Adrenal gland (tissue), 19 donors: ENCODE measurements at places on chromosomes 11 and 22.

DNA sequence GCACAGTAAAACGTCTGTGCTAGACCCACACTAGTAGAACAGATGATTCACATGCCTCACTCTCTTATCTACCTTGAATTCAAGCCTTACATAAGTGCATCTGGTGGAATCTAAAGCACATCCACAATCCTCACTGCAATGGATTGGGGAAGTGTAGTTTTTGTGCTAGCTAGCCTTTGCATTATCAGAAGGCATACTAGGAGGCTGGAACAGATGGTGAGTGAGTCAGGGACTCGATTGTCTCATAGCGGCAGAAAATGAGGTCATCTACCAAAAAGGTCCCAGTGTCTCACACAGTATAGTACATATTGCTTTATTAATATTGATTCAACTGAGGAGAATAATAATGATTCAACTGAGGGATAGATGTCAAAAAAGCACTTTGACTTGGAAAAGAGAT is 9.3 kb downstream of the MSANTD4 start:
- DNase-seq, result no peak

- DNase-seq, result no peak
These were observed 1139.5 kb downstream of the TBC1D22A start for GRCh38 chr22:47901911-47902310.

DNA sequence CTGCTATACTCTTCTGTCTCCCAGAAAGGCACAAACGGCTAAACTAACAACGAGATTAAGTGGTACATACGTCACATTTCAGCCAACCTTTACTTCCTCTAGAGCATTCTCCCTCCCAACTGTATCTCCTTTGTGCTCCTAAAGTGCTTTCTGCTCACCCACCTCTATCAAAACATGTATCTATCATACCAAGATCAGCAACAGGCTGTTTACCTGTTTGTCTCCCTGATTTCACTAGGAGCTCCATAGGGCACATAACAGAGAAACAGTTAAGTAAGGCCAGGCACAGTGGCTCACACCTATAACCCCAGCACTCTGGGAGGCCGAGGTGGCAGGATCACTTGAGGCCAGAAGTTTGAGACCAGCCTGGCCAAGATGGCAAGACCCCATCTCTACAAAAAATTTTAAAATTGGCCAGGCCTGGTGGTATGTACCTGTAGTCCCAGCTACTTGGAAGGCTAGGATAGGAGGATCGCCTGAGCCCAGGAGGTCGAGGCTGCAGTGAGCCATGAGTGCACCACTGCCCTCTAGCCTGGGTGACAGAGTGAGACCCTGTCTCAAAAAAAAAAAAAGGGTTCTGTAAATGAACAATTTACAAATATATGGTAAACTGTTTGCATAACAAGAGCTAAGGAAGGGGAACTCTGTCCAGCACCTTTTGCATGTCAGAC is 2.8 kb downstream of the NDUFC2 start:
- no peak for DNase-seq

GRCh38 chr22:35330258-35330861 is 30.7 kb downstream of the TOM1 start:
- DNase-seq, result peak; percentile 96

DNA sequence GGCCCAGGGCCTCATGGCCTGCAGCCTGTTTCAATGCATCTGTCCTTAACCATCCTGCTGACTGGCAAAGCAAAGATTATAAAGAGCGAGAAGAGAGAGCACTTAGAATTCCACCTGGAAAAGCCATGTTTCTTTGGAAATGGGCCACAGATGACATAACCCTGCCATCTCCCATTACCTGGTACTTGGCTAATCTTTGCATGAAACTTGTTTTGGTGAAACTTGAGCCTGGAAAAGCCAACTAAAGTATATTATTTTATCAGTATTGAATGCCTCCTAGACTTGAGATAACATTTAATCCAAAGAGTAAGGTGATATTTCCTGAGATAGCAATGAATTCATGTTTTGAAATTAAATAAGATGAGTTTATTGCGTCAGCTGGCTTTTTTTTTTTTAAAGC is 72.6 kb downstream of the NAV2 start:
- DNase-seq, result no peak

DNA sequence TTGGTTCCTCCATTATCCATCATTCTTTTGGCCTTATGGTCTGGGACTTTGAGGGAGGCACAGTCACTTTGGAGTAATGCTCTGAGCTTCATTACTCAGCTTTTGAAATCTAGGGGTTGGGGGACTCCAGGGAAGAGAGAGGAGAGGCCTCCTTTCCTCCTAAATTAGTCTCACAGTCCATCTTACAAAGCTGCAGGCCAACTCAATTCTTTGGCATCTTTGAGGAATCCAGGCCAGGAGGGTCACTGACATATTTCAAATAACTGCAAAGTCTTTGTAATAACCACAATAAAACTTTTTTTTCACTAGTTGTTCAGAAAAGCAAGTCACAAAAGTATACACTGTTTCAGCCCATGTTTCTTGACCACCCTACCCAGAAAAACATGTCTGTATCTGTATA is 73.3 kb upstream of the FAR1 start:
- no peak for DNase-seq

DNA sequence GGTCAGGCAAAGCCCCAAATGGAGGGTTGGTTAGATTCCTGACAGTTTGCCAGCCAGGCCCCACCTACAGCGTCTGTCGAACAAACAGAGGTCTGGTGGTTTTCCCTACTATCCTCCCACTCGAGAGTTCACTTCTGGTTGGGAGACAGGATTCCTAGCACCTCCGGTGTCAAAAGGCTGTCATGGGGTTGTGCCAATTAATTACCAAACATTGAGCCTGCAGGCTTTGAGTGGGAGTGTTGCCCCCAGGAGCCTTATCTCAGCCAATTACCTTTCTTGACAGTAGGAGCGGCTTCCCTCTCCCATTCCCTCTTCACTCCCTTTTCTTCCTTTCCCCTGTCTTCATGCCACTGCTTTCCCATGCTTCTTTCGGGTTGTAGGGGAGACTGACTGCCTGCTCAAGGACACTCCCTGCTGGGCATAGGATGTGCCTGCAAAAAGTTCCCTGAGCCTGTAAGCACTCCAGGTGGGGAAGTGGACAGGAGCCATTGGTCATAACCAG is 4.7 kb upstream of the TTC36 start:
- DNase-seq, result no peak

DNA sequence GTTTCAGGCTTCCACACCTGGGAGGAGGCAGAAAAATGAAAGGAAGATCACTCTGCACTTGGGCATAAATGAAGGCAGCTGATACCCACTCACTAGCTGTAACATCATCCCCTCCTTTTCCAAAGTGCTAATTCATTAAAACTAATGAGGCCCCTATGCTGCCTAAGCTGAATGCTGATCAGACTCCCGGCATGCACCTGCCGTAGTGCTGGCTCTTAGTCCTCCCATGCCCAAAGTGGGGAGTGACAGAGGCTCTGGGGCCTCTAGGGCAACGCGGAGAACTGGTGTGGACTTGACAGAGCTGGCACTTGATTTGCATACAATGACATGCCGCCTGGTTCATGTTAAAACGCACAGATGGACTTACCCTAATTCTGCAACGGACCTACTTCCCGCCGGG is 96.5 kb upstream of the NCAM1 start:
- DNase-seq, result no peak

DNA sequence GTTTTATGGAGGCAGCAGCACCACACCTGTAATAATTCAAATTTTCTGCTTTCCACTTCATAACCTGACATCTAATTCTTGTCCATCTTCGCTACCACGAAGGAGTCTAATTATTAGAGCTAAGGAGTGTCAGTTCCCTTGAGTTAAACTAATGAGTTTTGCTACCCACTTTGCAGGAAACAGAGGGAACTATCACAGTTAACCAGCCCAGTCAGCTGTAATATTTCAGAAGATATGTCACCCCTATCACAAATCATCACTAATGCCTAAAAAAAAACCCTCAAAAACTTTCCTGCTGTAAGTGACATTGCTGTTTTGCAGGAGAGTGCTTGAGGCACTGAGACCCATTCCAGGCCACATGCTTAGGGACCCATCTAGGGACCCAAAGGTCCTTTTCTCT is 8.4 kb downstream of the TECTA start:
- no peak for DNase-seq

DNA sequence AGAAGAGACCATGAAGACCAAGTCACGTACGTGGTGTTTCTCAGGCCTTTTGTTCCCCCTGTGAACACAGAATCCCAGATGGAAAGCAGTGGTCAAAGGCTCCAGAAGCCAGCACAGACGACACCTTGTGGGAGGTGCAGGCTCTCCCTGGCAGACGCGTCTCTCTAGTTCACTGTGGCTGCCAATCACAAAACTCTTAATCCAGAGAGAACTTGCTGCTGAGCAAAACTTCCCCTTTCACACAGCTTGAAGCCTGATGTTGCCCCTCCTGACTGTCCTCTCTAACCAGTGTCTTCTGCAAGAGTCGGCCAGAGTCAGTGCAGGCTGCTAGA is 67.1 kb downstream of the PIWIL3 start:
- no peak for DNase-seq

DNA sequence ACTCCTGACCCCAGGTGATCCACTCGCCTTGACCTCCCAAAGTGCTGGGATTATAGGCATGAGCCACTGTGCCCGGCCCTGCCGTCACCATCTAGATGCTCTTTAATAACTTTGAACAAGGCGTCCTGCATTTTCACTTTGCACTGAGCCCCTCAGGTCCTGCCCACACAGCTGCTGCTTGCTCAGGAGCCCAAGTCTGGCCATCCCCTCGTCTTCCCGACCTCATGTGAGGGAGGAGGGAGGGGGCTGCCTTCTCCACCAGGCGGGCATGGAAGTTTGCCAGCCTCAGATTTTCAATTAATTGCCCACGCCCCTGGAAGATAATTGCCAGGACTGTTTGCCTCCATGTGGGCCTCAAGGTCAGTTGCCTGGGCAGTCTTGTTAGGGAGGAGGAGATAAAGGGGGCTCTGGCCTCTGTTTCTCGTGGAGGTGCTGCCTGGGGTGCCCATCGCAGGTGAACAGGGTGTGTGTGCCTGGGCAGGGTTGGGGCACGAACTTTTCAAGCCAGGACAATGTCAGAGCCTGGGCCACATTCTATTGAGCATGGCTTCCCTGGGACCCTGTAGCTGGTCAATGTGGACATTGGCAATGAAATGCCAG is 27.9 kb upstream of the MYEOV start:
- no peak for DNase-seq

GRCh38 chr11:122494221-122494620 is 161.3 kb upstream of the UBASH3B start:
- no peak for DNase-seq

DNA sequence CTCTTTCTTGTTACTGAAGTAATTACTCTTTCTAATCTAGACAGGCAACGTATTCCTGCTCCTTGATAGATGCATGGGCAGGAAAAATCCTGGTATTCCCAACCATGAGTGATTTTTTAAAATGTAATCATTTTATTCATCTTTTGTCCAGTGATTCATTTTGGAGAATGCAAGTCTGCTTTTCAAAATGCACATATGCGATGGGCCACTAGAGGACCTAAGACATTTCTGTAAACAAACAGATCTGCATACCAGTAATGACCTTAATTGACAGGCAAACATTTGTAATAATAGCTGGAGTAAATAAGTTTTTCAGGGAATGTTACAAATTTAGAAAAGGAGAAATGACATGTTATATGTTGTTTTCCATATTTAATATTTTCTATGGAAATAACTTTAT is 1167.6 kb downstream of the JRKL start:
- DNase-seq, result no peak

- DNase-seq, result no peak
These were observed 673 bp upstream of the DUSP18 start for GRCh38 chr22:30668386-30668710.

- no peak for DNase-seq
These were observed 85.3 kb upstream of the CCDC90B start for GRCh38 chr11:83371489-83371888.

- DNase-seq, result peak; percentile 86
These were observed 84.5 kb downstream of the BCR start for GRCh38 chr22:23264610-23265367.

GRCh38 chr22:38881464-38881871 is 9.5 kb upstream of the CBX6 start:
- peak; percentile 84 for DNase-seq

DNA sequence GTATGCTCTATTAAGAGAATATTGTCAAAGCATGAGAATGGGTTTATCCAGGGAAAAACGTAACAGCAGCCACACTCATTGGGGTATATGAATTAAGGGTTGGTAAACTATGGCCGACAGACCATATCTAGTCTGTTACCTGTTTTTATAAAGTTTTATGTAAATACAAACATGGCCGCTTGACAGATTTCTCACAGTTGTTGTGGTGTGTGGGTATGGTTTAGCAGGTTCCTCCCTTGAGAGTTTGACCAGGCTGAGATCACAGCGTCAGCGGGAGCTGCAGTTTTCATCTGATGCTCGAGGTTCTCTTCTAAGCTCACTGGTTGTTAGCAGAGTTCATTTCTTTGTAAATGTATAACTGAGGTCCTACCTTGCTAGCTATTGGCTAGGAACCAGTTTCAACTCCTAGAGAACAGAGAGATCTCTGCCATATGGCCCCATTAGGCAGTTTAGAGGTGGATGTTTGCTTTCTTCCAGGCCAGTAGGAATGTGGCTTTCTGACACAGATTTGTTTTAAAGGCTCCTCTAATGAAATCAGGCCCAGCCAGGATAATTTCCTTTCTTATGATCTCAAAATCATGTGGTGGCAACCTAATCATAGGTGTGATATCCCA is 45.5 kb upstream of the GRIK4 start:
- no peak for DNase-seq

GRCh38 chr11:134585666-134586610 is 173.9 kb upstream of the B3GAT1 start:
- no peak for DNase-seq

DNA sequence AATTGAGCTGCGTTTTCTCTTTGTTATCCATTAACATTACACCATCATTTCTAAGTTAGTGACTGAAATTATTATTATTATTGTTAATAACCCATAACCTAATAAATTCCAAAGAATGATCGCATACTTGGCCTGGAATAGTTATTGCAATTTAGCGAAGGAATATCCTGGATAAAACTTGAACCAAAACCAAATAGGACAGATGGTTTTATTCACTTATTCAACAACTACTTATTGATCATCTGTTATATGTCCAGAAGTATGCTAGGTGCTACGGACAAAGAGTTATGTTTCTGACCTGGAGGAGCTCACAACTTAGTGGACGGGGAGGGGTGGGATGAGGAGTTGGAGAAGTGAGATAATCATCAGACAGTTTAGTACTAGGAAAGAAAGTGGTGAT is 44.8 kb upstream of the ARHGAP20 start:
- DNase-seq, result no peak

DNA sequence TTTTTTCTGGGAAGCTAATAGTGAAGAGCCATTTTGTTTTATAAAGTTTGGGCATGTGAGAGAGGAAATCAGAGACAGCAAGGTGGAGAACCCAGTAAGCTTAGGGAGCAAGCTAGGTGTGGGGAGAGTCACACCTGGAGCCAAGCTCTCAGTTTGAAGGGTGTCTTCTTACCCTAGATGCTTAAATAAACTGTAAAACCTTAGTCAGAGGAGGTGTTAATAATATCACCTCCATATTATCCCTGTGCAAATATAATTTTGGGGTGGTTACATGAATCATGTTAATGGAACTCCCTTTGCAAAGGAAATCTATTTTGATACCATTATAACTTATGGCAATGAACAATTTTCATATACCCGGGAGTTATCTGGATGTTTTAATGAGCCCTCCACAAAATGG is 246.2 kb upstream of the PLET1 start:
- DNase-seq, result no peak
